AG04450 (cell line): ENCODE measurements at places on chromosomes 7 and 10.

DNA sequence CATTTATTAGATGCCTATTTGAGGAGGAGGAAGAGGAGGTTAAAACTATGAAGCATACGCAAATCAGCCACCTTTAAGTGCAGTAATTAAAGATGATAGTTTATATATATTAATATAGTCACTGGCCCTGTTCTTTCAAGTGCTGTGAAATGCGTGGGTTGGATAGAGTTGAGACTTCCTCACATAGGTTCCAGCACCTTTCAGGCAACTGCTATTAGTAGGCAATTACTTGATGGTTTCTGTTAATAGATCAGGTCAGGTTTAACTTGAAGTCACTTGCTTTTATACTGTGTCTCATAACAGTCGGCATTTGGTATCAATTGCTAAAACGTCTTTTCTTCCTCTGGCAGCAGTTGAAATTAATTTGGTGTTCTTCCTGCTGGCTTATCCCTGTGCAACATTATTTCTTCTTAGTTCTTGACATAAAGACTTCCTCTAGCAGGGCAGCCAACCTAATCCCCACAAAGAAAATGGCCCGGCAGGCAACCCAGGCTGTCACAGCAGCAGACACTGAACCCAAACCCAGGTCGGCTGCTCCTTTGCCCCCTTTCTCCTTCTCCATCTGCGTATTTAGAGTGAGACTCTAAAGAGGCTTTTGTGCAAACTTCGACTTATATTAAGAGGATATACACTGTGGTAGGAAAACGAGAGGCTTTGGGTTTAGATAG lies 35.3 kb upstream of the BET1 start:
- no peak for DNase-seq

DNA sequence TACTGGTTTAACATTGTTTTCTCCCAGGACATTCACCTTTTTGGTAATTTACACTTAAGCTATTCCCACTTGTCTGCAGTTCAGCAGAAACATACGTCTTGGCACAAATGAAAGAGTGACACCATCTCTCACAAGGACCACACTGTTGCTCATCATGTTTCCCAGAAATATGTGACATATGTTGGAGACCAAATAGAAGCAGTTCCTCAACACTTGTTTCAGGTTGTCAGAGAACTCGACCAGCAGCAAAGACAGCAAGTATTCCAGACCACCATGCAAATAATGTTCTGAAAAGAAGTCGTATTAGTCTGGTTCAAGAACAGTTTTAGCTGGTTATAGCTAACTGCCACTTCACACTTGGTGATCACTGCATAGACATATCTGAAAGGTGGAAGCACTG lies 81.3 kb upstream of the KLF6 start:
- no peak for DNase-seq

DNA sequence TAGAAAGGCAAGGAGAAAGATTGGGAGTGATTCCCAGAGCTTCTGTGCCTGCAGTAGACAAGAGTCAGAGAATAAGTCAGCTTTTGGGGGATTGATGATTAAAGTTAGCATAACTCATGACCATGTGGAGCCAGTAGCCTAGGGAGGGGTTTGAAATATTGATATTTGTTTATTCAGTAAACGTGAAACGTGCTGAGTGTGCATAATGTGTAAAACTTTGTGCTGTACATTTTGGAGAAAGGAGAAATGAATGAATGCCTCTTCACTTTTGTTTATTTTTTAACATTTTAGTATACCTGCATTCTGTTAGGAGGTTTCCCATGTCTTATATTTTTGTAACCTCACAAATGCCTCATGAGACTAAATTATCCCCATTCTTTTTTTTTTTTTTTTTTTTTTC lies 272.3 kb downstream of the SORCS3 start:
- DNase-seq = no peak

- DNase-seq = no peak
These were observed 131.4 kb downstream of the PLXDC2 start for GRCh38 chr10:19947656-19948055.

DNA sequence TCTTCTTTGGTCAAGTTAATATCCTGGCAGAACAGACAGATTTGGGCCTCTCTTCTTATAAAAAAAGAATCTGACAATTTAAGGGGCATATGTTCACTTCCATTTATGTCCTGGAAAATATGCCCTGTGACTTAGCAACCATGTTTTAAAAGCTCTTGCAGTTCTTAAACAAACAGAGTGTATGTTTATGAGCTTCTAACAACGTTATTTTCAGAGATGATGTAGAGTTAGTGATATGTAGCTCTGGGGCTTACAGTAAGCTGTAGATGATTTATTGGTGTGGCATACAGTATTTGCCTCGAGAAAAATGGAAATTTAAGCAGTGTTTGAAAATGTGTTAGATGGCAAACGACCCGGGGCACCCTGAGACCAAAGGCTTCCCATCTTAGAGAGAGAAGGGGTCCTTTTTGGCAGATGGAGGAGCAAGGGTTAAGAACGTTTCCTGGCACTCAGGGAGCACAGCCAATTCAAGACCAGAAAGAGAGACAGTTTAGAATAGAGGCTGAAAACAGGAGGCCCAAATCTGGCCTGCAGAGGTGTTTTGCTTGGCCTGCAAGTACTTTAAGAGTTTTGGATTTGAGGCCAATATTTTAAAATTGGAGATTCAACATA lies 397.5 kb downstream of the KCNMA1 start:
- no peak for DNase-seq

DNA sequence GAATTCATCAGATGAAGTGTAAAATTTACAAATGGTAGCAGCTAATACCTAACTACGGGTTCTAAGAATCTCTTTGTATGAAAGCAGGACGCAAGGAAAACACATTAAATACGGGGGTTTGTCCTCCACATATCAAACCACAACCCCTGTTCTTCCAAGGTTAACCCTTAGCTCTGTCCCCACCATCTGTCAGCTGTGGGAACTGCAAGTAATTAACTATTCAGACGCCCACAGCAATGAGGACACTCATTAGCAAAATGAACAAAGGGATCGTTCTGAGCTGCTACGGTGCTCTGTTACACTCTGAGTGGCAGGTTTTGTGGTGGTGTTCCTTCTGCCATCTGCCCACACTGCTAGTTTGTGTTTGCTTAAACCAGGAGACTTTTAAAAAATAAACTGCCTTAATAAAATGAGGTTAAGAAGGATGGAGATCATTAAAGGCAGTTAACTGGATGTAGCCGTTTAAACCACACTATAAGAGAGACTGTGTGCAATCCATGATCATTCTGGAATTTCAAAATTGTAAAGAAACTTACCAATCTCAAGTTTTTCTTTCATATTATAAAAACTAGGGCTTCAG lies 51.4 kb downstream of the C10orf67 start:
- DNase-seq = no peak
